Breast epithelium (tissue), 4 donors: ENCODE measurements at places on chromosomes 13 and 19.

DNA sequence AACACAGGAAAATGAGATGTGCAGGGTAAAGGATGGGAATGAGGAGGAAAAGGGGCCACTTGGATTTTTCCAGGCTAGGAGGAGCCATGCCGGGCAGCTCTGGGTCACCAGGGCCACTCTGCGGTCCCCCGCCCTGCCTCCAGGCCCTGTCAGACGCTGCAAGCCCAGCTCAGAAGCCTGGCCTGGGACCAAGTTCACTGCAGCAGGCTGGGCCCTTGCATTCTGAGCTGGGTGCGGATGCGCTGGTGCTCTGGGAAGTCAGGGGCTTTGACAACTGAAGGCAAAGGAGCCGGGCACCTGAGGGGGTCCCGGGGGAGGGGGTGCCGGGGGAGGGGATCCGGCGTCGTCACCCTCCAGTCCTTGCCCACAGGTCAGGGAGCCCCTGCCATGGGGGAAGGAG lies 77.5 kb downstream of the WTIP start:
- no peak for DNase-seq
- H3K36me3 ChIP-seq, result no peaks in the 10 kb centered on the region
- H3K4me1 ChIP-seq, result no peaks in the 10 kb centered on the region
- H3K4me3 ChIP-seq, result no peak overlapping the region
- H3K27me3 ChIP-seq, result no peaks in the 10 kb centered on the region

GRCh38 chr19:50780753-50781435 lies 9.3 kb upstream of the ACP4 start:
- H3K27ac ChIP-seq, result no peak overlapping the region
- H3K4me1 ChIP-seq, result no peaks in the 10 kb centered on the region
- peaks cover 58% of the 10 kb centered on the region for H3K27me3 ChIP-seq
- DNase-seq, result no peak
- no peak overlapping the region for H3K4me3 ChIP-seq
- no peaks in the 10 kb centered on the region for H3K36me3 ChIP-seq

DNA sequence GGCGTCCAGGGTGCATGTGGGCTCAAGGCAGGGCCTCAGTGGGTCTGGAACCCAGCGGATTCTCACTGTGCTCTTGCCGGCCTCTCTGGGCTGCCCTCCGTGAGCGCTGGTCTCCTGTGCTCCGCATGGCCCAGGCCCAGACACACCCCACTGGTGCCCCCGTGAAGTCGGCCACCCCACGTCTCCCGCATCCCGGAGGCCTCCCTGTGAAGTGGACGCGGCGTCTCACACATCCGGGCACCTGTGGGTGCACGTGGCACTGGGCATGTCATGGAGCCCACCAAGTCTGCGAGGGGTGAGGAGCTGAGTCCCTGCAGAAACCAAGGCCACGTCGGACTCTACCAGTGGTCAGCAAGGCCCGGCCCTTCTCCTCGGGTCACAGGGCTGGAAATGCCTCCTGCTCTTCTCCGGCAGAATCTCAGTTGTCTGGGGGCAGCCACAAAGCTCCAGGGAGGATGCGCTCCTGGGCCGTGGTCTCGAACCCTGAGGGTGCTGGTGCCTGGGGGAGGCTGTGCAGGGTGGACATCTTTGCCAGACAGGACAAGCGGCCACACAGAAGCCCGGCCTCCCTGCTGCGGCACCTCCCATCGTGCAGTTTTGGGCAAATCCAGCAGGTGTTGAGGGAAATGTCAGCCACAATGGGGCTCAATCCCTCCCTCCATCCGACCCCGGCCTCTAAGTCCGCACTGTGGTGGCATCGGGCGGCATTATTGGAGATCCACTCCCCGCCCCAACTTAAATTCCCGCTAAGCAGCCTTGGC lies 2.2 kb downstream of the C13orf46 start:
- DNase-seq, result no peak
- peak overlapping the region; percentile 95 for H3K27ac ChIP-seq
- no peak overlapping the region for H3K4me3 ChIP-seq
- H3K4me1 ChIP-seq, result peaks cover 5% of the 10 kb centered on the region
- no peaks in the 10 kb centered on the region for H3K36me3 ChIP-seq

GRCh38 chr19:19334989-19335344 lies 14.3 kb downstream of the MAU2 start:
- no peaks in the 10 kb centered on the region for H3K36me3 ChIP-seq
- peaks cover 5% of the 10 kb centered on the region for H3K4me1 ChIP-seq

GRCh38 chr19:13964776-13965175 lies 12.5 kb downstream of the DCAF15 start:
- no peak for DNase-seq
- no peaks in the 10 kb centered on the region for H3K27me3 ChIP-seq
- no peaks in the 10 kb centered on the region for H3K4me1 ChIP-seq
- no peak overlapping the region for H3K27ac ChIP-seq
- H3K36me3 ChIP-seq, result peaks cover 13% of the 10 kb centered on the region
- no peak overlapping the region for H3K4me3 ChIP-seq

DNA sequence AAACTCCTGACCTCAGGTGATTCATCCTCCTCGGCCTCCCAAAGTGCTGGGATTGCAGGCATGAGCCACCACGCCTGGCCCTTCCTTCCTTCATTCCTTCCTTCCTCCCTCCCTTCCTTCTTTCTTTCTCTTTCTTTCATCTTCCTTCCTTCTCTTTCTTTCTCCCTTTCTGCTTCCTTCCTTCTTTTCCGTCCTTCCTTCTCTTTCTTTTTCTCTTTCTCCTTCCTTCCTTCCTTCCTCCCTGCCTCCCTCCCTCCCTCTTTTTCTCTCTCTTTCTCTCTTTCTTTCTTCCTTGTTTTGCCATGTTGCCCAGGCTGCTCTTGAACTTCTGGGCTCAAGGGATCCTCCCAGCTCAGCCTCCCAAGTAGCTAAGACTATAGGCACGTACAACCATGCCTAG lies 36.5 kb upstream of the MUC16 start:
- DNase-seq, result no peak
- no peak overlapping the region for H3K27ac ChIP-seq
- no peaks in the 10 kb centered on the region for H3K36me3 ChIP-seq
- H3K4me3 ChIP-seq, result no peak overlapping the region
- H3K4me1 ChIP-seq, result no peaks in the 10 kb centered on the region

GRCh38 chr19:3365836-3366752 lies at the start of gene NFIC:
TSS of gene NFIC (plus strand) at chr19:3366583. CDS start at chr19:3366637, 54 bp downstream.
- peak within 1 kb of the TSS; percentile 99 for H3K27ac ChIP-seq
- DNase-seq, result peak; percentile 82
- no peaks in the 10 kb centered on the region for H3K36me3 ChIP-seq
- H3K27me3 ChIP-seq, result no peaks in the 10 kb centered on the region

GRCh38 chr19:55091126-55091910 lies 15.6 kb downstream of the EPS8L1 start:
- no peak for DNase-seq
- no peaks in the 10 kb centered on the region for H3K27me3 ChIP-seq
- peaks cover 6% of the 10 kb centered on the region for H3K36me3 ChIP-seq
- H3K27ac ChIP-seq, result no peak overlapping the region
